ENCODE measurements at places on chromosomes 3 and 15. TPM values are rescaled to one million over a fixed set of nuclear protein-coding genes. Genes with fewer than 3 reads are reported as not detected.

- ATAC-seq: no peak
These were observed 36.7 kb downstream of the MAP2K5 start for GRCh38 chr15:67579164-67579563.

Gene SPESP1
- 5.9 TPM for total RNA-seq

Gene EOMES
- total RNA-seq: 0.67 TPM

DNA sequence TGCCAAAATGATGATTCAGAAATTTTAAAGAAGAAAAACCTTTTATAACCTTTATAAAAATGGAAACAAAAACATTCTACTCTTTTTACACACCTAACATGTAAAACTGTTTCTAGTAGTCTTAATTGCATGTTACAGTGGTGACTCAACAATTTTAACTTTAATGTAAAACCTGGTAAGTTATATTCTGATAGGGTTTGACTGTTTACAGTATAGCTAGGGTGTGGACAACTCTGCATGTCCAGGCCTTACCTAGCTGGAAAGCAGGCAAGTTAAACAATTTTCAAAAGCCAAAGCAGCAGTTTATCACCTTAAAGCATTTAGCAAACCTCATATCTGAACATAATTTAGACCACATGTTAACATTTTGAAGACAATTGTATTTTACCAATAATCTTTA is 328.5 kb downstream of the NEK10 start:
- ATAC-seq: no peak

Gene AGTR1
- 25.5 TPM for total RNA-seq

DNA sequence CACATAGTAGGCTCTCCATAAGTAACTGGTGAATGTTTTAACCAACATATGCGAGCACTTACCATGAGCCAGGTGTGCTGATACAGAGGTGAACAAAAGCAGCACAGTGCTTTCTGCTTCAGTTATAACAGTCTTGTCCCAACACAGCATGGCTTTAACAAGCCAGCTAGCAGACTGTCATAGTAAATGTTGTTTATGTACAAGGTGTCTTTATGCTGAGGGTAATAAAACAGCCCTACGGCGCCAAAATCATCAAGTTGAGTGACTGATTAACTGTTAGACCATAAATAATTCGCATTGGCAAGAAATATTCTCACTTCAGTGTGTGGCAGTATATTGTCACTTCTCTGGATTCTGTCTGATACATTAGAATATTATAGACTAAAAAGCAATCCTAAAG is 646.0 kb upstream of the CFAP20DC start:
- no peak for ATAC-seq

Gene MYO5C
- total RNA-seq: 12.3 TPM

Gene MYZAP
- total RNA-seq: 234 TPM

Gene REC114
- not detected for total RNA-seq

GRCh38 chr3:13296662-13297061 is 123.5 kb downstream of the NUP210 start:
- ATAC-seq: no peak

DNA sequence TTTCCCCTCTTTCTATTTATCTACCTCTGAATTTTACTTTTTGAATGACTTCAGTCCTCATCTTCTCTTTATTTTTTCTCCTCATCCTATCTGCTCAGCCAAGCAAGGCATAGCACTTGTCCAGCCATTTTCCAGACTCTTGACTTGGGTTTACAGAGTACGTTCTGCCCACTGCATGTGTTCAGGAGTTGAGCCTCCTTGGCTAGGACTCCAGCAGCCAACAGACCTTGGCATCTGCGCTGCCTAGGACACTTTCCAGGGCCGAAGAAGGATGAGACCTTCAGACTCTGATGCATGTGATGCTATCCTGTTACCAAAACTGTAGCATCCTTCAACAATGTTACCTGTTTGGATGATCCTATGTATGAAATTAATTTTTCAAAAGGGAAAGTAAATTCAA is 59.7 kb downstream of the HES1 start:
- no peak for ATAC-seq

- no peak for ATAC-seq
These were observed 604 bp downstream of the KCTD6 start for GRCh38 chr3:58492494-58492905.

GRCh38 chr15:80328496-80328895 is 75.7 kb upstream of the ARNT2 start:
- ATAC-seq: no peak

GRCh38 chr3:69250014-69250413 is 127.6 kb upstream of the LMOD3 start:
- ATAC-seq: no peak

GRCh38 chr3:125641891-125642290 is 46.6 kb upstream of the OSBPL11 start:
- no peak for ATAC-seq

DNA sequence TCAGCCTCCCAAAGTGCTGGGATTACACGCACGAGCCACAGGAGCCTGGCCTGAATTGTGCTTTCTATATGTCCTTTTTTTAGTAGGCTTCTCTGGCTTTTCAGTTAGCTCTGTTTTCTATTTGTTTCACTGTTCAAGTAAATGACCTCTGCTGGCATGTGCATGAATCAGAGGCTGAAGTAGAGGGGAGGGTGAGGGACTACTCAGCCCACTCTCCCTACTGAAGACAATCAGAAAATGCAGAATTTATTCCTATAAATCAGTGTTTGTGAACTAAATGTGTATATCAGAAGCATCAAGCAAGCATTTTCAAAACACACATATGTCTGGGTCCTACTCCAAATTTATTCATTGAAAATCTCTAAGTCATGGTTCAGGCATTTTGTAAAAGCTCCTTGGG is 45.0 kb downstream of the ZMAT3 start:
- ATAC-seq: no peak

DNA sequence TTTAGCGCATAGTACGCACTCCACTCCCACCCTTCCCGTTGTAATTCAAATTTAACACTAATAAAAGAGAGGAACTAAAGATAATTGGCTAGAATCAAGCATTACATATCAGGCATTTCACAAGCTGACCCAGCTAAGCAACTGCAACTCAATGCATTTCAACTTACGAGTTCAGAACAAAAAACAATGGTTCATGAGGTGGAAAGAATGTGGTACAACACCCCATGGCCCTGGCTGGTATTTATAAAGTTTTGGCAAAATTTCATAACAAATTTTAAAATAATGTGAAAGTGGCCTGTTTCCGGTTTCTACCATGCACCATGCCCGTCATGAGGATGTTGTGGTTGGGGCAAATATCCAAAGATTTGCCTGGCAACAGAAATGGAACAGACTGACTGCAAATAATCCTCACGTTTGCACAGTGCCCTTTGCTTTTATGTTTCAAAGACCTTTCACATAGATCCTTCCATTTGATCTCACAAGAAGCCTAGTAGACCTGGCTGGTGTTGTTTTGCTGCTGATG is 455.3 kb upstream of the NR2F2 start:
- ATAC-seq: peak; percentile 57

- no peak for ATAC-seq
These were observed 61.0 kb downstream of the TPRA1 start for GRCh38 chr3:127529346-127530188.

Gene NR2E3
- not detected for total RNA-seq

DNA sequence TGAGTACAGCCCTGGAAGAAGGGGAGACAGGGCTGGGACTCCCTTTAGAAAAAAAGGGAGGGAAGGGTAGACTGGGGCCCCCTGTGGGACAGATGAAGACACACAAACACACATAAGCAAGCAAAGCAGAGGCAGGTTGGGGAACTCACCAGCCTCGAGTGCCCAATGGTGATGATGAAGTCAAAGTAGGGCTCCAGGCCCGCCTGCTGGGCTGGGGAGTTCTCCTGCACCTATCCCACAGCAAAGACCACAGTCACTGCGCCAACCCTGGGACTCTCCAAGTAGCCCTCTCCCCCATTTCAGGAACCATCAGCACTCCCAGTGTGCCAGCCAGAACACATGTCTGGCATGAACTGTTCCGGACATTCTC is 4.1 kb downstream of the GORASP1 start:
- no peak for ATAC-seq
